GDM1 (cell line): ENCODE measurements at places on chromosomes 12 and 14.

DNA sequence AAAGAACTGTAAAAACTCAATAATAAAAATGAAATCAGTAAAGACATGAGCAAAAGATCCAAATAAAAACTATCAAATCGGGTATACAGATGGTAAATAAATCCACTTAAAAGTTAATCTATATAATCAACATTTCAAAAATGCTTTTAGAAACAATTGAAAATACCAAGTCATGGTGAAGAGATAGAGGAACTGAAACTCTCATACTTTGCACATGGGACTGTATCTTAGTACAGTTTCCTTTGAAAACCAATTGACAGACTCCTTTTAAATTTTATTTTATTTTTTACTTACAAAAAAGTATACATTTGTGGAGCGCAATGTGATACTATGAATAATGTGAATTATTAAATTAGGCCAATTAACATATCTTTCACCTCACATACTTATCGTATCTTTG, 98.6 kb upstream of the FAR2 start:
- no peak for DNase-seq

GRCh38 chr12:132475304-132476037, 14.5 kb upstream of the FBRSL1 start:
- DNase-seq = no peak

- DNase-seq = no peak
These were observed 15.6 kb upstream of the SUPT16H start for GRCh38 chr14:21399311-21399870.

DNA sequence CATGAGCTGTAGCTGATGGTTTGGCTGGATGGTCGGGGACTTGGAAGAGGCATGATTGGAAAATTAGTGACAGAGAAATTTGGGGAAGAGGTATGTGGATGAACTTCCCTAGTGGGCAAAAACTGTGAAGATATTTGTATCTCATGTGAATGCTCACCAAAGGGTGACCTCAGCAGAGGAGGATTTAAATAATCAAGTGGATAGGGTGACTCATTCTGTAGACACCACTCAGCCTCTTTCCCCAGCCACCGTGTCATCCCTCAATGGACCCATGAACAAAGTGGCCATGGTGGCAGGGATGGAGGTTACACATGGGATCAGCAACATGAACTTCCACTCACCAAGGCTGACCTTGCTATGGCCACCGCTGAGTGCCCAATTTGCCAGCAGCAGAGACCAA, 60.8 kb upstream of the KRAS start:
- DNase-seq = no peak

GRCh38 chr14:104345621-104346462, 207.5 kb downstream of the KIF26A start:
- no peak for DNase-seq

GRCh38 chr12:12056951-12057350, 13.8 kb upstream of the BCL2L14 start:
- DNase-seq = no peak

GRCh38 chr12:42886160-42886559, 296.6 kb upstream of the PRICKLE1 start:
- no peak for DNase-seq

GRCh38 chr12:52407918-52408317, 1.8 kb upstream of the KRT82 start:
- DNase-seq = no peak

DNA sequence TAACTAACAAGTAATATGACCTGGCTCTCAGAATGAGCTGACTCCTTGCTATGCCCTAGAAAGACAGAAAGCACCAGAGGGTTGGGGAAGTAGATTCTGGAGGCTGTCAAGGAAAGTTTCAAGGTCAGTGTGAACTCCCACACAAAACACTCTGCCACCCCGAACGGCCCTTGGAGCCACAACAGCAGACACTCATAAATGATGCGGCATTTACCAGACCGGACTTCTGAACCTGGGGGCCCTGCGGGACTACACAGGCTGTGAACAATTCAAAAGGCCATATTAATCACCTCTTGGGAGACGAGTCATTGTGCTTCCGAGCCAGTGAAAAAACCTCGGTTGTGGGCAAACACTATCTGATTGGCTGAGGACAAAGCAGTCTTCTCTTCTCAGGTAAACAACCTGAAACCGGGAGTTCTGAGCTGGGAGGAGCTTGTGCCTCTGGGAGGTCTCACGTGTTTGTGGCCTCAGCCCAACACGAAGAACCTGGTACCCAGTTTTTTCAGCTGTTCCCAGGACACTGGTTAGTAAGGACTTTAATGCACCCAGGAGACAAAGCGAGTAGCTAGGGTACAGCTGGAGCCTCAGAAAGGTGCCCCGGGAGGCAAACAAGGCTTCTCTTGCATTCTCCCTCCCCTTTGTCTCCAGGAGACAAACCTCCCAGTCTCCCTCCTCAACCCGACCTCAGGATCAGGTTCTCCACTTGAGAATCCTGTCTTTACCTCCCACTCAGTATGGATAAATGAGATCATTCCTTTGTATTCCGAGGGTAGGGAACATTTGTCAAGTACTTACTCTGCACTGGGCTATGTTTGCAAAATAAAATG, 35.3 kb downstream of the VWF start:
- DNase-seq = no peak

DNA sequence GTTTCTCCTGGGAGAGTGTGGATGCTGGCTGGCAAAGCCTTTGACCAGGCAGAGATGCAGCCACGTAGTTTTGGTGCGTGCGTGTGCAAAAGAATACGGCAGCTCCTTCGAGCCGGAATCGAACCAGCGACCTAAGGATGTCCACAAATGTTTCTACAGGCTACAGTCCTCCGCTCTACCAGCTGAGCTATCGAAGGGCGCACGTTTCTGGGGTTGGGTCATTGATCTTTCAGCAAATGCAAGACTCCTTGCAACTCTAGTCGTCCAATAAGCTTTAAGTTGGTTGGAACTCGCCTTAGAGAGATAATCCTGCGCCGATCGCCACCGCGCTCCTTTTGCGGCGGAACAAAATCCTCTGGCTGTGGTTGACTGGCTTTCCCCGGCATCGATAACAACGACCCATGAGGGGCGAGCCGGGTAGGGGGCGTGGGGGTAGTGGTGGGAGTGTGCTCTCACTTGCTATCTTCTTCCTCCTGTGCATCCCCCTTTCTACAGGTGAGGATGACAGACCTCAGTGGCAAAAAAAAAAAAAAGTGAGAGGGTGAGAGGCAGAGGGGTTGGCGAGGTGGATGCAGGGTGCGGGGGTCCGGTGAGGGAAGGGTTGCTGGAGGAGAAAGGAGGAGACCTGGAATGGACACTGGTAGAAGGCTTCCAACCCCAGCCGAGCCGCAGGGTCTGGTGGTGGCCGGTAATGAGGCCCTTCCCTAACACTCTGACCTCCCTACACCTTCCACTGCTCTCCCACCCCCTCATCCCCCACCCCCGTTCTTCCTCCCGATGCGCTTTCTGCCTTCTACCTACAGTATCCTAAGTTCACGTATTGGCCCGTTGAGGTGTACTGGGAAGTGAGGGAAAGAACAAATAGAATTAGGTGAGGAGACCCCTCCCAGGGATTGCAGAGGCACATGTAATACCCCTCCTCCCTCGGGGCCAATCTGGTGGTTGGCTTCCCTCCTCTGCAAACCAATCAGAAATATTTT, 11.8 kb upstream of the OR6S1 start:
- DNase-seq = no peak

- no peak for DNase-seq
These were observed 96.2 kb downstream of the CIT start for GRCh38 chr12:119780786-119781434.

- no peak for DNase-seq
These were observed 51.1 kb upstream of the EML1 start for GRCh38 chr14:99742074-99742473.

DNA sequence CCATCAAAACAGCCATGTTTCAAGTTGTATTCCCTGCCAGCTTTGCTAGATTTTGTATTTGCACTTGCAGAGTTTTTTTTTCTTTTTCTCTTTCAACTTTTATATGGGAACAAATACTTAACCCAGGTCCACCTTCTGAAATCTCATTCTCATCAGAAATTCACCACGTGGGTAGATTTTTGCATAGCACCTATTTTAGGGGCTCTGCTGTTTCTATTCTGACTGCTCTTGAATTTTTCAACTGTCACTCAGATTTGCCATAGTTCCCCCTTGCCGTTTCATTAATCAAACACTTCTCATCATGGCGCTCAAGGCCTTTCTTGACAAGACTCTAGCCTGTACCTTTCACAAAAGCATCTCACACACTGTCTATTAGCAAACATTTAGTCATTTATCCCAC, 767.2 kb downstream of the VRK1 start:
- DNase-seq = no peak

DNA sequence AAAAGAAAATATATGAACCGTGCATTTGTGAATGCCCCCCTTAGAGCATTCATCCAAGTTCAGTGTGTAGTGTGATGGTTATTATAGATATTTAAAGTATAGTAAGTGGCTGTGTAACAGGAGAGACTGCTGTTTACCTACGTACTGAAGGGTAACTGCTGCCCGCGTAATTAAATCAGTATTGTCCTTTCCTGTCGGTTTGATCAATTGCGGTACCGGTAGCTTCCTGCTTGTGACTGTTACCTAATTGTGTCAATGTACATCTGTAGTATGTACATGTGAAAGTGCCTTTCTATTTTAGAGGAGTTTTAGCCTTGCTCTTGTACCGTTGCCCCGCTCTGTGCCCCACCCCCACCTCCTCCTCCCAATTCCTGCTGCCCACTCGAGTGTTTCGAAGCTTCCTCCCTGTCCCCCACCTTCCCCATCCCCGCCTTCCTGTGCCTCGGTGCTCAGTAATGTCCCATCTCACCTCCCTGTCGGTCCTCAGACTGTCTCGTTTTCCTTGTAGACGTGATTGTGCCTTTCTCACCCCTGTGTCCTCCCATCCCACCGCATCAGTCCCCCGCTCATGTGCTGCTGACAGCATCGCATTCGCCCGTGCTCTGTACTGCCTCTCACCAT, 75.0 kb downstream of the KICS2 start:
- no peak for DNase-seq

DNA sequence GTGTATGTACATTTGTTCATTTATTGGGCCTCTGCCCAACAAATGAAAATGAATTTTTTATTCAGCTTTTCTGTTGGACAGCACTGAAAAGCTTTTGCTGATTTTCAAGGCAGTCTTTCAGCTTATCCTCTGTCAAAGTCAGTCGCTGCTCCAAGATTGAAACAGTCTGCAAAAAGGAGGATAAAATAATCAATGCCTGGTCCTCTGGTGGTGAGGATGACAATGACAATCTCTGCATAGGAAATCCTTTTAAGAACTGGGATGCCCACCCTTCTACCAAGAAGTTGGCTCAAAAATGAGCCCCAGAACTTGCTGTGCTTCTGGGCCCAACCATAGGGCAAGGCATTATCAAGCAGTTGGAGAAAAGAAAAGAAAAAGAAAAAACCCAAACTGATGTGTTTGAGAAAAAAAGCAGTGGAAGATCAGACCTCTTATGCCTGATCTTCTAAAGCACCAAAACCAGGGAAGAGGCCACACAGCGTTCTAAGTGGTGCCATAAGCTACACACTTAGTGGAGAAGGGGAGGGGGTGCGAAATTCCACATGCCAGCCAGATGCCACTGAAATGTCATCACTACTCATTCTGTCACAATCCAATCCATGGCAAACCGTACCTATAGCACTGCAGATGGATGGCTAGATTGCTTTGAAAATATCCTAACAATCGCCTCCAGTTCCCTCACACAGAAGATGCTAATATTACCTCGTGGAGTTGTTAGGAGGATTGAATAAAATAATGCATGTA, 69.0 kb upstream of the DUSP6 start:
- no peak for DNase-seq

- no peak for DNase-seq
These were observed 185.6 kb downstream of the DICER1 start for GRCh38 chr14:94971750-94972149.

GRCh38 chr12:71627438-71628002, 36.1 kb downstream of the ZFC3H1 start:
- DNase-seq = no peak

- DNase-seq = no peak
These were observed 33.1 kb downstream of the KCNA5 start for GRCh38 chr12:5076761-5077160.

- DNase-seq = no peak
These were observed 328.3 kb downstream of the APAF1 start for GRCh38 chr12:98973395-98973794.

DNA sequence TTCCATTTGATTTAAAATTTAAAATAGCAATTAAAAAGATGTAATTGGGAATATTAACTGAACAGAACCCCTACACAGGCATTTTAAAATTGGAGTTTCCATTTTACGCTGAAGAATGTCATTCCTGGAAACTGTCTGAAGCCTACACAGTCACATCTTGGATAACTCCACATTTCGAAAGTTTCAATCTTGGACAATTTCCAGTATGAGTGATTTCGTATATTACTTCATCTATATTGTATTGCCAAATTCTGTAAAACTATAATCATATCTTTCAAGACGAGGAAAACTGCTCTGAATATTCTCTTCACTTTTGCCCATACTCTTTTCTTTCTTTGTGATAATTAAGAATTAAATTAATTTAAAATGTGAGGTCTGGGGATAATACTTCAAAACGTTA, 194.2 kb upstream of the ABCD2 start:
- no peak for DNase-seq

DNA sequence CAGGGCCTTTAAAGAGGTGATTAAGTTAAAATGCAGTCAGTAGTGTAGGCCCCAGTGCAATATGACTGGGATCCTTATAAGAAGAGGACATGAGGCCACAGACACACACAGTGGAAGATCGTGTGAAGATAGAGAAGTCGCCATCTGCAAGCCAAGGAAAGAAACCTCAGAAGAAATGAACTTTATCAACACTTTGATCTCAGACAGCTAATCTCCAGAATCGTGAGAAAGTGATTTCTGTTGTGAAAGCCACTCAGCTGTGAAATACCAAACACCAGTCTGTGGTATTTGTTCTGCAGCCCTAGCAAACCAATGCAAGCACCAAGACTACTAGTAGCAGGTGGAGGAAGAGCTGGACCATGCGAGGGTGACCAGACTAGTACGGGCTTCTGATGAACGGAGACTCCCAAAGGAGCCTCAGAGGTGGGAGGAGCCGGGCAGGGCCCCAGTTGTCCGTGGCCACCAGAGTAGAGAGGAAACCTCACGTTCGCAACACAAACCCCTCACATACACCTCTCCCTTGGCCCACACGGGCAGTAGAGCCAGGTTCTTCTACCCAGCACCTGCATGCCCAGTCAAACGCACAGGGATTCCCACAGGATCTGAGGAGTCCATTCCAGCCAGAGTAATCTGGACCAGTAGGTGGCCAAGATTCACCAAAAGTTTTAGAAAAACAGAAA, 243.0 kb downstream of the TTC8 start:
- no peak for DNase-seq

- no peak for DNase-seq
These were observed 161.8 kb downstream of the TTC8 start for GRCh38 chr14:88986146-88986841.

GRCh38 chr12:63353559-63353958, 202.6 kb upstream of the AVPR1A start:
- no peak for DNase-seq
